Dermis microvascular lymphatic vessel endothelial cell (primary cell): ENCODE measurements at places on chromosomes 1 and 21. TPM values are rescaled to one million over a fixed set of nuclear protein-coding genes. Genes with fewer than 3 reads are reported as not detected.

The KCNJ10 gene
- total RNA-seq: not detected in 2 replicates

The OR2T33 gene
- not detected in 2 replicates for total RNA-seq

The MYBPH gene
- not detected in 2 replicates for total RNA-seq

The MROH7 gene
- total RNA-seq: under 0.01 and 0.13 TPM in 2 replicates

The LDLRAD2 gene
- 0.13 TPM in 1 of 2 replicates, not detected in the other for total RNA-seq

The VANGL2 gene
- not detected in 2 replicates for total RNA-seq

The ODF2L gene
- 22.3 and 27.8 TPM in 2 replicates for total RNA-seq

The FAF1 gene
- 23.7 and 25.0 TPM in 2 replicates for total RNA-seq

The EPHA8 gene
- total RNA-seq: not detected in 2 replicates

The SPATA21 gene
- not detected in 2 replicates for total RNA-seq

The PLEKHN1 gene
- total RNA-seq: 0.38 and 0.51 TPM in 2 replicates

The OR6K3 gene
- not detected in 2 replicates for total RNA-seq

The EDN2 gene
- total RNA-seq: not detected in 2 replicates

The AGT gene
- not detected in 2 replicates for total RNA-seq

The TUT4 gene
- 13.7 and 16.6 TPM in 2 replicates for total RNA-seq

The PLXNA2 gene
- 40.8 and 54.7 TPM in 2 replicates for total RNA-seq

The PIP5K1A gene
- total RNA-seq: 32.6 and 44.3 TPM in 2 replicates

The HORMAD1 gene
- total RNA-seq: not detected in 2 replicates

The CTSS gene
- 27.9 and 51.7 TPM in 2 replicates for total RNA-seq

The THEM5 gene
- total RNA-seq: not detected in 2 replicates

The C2CD4D gene
- 0.13 and 0.25 TPM in 2 replicates for total RNA-seq

The HEATR1 gene
- total RNA-seq: 21.6 and 22.0 TPM in 2 replicates

The LORICRIN gene
- total RNA-seq: not detected in 2 replicates

The PRKAB2 gene
- total RNA-seq: 3.2 and 3.6 TPM in 2 replicates

The TSTD1 gene
- 6.0 and 6.7 TPM in 2 replicates for total RNA-seq

The SLC25A44 gene
- total RNA-seq: 9.0 and 15.6 TPM in 2 replicates

The C1orf94 gene
- not detected in 2 replicates for total RNA-seq

The CFAP141 gene
- not detected in 2 replicates for total RNA-seq

The OR2L3 gene
- total RNA-seq: not detected in 2 replicates

The NHLH1 gene
- under 0.01 TPM in 1 of 2 replicates, not detected in the other for total RNA-seq

The LCE1C gene
- total RNA-seq: not detected in 2 replicates

The HCN3 gene
- 0.38 and 0.51 TPM in 2 replicates for total RNA-seq

The PAPPA2 gene
- total RNA-seq: under 0.01 TPM in 2 replicates

The LYPD8 gene
- not detected in 2 replicates for total RNA-seq

The EPS8L3 gene
- not detected in 2 replicates for total RNA-seq

The TSPAN2 gene
- 1.3 and 5.9 TPM in 2 replicates for total RNA-seq

The DOP1B gene
- 2.8 and 3.1 TPM in 2 replicates for total RNA-seq

The FAM3B gene
- not detected in 2 replicates for total RNA-seq

The KRTAP21-2 gene
- not detected in 2 replicates for total RNA-seq
